GM12878 (cell line): ENCODE measurements at places on chromosomes 3 and 15.

- no peak overlapping the region for H3K27ac ChIP-seq
- no peak overlapping the region for H3K4me3 ChIP-seq
- no peak for DNase-seq
- H3K36me3 ChIP-seq, result no peaks in the 10 kb centered on the region
- no peaks in the 10 kb centered on the region for H3K27me3 ChIP-seq
Observed at GRCh38 chr3:61808526-61808925, 247.2 kb downstream of the PTPRG start.

DNA sequence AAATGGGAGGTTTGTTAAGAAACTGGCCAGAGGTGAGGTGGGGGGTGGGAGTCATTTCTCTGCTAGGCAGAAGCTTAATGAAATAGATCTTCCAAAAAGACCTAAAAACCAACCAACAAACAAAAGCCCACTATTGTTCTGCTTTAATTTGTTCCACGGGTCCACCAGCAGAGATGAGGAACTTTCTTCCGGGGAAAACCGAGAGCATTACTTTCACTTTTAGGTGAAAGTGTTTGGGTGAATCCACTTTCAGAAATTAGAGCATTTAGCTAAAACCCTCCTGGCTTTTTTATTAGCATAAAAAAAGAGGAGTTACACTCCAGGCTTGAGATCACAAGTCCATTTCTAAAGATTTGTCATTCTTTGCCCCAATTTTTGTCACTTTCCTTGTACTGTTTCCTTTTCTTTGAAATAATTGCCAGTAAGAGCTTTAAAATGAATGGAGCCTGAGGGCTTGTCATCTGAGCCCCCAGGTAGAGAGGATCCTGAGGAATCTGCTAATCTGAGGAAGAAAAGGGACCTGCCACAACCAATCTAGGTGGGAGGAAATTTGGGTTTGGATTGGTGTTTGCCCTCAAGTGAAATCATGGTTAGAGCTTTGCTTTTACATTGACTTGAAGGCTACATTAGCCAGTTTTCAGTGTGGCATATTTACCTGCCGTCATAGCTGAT, 667.6 kb downstream of the NAALADL2 start:
- DNase-seq, result no peak
- H3K4me3 ChIP-seq, result no peak overlapping the region
- H3K4me1 ChIP-seq, result no peaks in the 10 kb centered on the region
- H3K27ac ChIP-seq, result no peak overlapping the region
- H3K36me3 ChIP-seq, result no peaks in the 10 kb centered on the region
- H3K27me3 ChIP-seq, result no peaks in the 10 kb centered on the region

DNA sequence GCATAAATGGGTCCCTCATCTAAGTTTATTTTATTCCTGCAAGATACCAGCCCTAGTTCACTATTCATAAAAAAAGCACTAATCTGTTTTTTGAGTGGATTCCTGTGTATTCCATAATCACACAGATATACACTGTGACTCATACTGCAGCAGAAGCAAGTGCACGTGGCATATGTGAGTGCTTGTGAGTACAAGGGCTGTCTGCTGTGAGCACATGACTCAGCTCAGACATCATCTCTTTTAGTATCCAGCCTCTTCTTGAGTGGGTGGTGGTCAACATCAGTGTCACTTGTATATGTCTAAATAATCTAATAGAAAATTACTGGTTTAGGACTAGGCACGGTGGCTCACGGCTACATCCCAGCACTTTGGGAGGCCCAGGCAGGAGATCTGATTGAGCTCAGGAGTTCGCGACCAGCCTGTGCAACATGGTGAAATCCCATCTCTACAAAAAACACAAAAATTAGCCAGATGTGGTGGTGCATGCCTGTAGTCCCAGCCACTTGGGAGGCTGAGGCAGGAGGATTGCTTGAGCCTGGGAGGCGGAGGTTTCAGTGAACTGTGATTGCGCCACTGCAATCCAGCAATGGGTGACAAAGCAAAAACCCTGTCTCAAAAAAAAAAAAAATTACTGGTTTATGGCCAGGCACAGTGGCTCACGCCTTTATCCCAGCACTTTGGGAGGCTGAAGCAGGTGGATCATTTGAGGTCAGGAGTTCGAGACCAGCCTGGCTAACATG, 49.8 kb downstream of the NIPA2 start:
- H3K27ac ChIP-seq, result no peak overlapping the region
- no peak for DNase-seq
- H3K27me3 ChIP-seq, result no peaks in the 10 kb centered on the region
- no peak overlapping the region for H3K4me3 ChIP-seq
- no peaks in the 10 kb centered on the region for H3K4me1 ChIP-seq

GRCh38 chr15:43531018-43531670, 13.7 kb downstream of the MAP1A start:
- H3K4me3 ChIP-seq, result no peak overlapping the region
- DNase-seq, result no peak
- H3K4me1 ChIP-seq, result no peaks in the 10 kb centered on the region
